ENCODE measurements at places on chromosomes 4 and X.

DNA sequence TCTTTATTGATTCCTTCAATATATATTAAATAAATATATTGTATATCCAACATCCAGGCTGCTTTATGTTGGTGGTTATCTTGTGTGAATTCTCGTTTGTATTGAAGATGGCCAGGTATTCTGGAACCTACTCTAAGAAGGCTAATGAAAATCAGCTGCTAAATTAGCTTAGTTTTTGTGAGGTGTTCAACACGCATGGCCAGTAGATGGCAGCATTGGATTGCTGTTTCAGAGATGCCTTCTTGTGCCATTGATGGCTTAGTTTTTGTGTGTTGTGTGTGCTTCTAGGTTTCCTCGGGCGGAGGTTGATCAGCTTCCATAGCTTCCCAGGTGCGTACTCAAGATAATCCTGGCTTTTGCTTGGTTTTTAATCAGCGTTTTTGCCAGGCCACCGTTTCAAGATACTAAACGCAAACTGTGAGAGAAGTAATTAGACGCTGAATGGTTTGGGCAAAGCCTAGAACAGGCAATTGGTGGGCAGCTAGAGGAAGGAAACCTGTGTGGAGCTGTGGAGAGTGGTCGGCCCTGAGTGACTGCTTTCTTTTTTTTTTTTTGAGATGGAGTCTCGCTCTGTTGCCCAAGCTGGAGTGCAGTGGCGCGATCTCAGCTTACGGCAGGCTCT lies 15.1 kb downstream of the NOCT start:
- peak; percentile 40 for DNase-seq

- DNase-seq, result no peak
Measured at GRCh38 chr4:62243895-62244294, 1043.8 kb downstream of the ADGRL3 start.

- no peak for DNase-seq
Measured at GRCh38 chr4:152327606-152328453, 208.1 kb downstream of the FBXW7 start.

DNA sequence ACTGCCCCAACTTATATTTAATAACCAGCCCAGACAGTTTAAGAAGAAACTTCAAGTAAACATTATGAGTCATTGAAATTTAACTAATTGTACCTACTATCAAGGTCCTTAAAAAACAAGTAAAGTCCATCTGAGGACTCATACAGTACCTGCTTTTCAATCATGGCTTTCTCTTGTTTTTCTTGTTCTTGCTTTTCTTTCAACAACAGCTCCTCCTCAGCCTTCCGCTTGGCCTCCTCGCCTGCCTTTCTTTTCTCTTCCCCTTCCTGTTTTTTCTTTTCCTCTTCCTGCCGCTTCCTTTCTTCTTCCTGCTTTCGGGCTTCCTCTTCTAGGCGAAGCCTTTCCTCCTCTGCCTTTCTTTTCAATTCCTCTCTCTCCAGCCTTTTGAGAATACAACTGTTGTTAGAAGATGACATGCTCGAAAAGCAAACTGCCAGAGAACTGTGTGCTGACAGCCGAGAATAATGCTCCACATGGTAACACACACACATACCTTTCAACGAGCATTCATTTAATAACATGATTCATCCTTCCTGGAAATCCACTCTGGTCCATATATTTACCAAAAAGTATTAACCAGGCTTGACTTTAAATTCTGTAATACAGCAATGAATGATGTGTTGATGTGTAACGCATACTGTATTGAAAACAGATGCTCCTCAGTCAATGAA lies 25.2 kb upstream of the BCLAF3 start:
- DNase-seq, result no peak

DNA sequence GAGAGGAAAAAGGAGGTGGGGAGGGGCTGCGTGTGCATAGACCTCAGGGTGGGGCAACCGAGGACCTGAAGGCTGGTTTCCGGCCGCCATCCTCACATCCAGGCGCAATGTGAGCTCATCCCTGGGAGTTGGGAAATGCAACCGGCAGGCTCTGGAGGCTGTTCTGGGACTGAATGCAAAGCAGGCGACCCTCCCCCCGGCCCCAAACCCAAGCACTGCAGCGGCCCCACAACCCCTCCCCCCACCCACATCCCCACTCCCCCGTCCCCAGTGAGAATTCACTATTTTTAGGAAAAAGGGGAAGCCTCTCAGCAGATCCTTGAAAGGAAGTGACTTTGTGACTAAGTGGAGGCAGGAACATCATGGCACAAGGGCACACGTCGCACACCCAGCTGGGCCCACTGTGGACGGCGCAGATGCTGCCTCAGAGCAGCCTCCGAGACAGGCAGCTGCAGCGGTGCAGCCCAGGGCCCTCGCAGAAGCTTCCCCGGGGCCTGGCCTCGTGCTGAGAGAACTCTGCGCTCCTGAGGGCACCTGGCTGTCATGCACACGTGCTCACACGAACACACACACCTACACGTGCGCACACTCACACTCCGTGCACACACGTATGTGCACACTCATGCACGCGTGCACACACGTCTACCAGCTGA lies 1.3 kb upstream of the PDE6B start:
- no peak for DNase-seq

GRCh38 chr4:153850533-153851280 lies 61.8 kb upstream of the SFRP2 start:
- DNase-seq, result no peak

DNA sequence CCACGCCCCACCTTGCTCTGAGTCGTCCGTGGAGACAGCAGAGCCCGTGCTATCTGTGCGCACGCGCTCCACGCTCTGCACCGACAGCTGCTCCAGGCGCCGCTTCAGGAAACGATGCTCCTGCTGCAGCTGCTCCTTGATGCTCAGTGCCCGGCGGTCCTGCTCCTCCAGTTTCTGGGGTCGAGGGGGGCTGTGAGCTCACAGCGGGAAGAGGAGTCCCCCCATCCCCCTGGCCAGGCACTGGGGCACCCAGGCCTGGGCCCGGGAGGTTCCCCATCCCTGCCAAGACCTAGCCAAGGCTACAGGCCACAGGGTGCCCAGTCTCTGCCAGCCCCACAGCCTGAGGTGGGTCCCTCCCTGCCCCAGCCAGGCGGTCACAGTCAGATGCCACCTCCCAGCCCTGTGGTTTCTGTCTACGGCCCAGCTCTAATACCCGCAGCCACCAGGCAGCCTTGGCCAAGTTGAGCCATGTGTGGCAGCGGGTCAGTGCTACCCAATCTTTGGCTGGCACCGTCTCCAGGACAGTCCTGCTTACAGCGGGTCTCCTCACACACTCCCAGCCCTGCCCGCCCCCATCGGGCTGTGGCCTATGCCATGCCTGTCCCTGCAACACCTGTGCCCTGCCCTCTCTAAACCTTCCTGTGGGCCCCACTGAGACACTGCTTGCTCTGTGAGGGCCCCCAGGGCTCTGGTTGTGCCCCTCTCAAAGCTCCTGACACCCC lies 9.3 kb upstream of the HAUS3 start:
- DNase-seq, result no peak

DNA sequence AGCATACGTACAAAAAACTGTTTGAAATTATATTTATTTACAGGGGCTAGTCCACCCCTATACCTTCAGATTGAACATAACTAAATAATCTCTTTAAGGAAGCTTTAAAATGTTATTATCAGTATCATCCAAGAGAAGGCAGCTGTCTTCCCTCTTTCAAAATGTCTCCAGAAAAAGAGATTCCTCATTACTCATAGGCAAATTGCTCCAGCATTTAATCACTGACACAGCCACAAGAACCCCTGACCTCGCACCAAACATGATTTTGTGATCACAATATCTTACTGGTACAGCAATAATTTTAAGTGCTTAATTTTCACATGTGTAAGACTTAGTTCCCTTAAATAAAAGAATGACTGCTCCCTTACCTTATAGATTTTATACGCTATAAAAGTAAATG lies 9.7 kb downstream of the BOD1L1 start:
- no peak for DNase-seq

GRCh38 chrX:71604796-71605568 lies 13.3 kb downstream of the CXCR3 start:
- no peak for DNase-seq

DNA sequence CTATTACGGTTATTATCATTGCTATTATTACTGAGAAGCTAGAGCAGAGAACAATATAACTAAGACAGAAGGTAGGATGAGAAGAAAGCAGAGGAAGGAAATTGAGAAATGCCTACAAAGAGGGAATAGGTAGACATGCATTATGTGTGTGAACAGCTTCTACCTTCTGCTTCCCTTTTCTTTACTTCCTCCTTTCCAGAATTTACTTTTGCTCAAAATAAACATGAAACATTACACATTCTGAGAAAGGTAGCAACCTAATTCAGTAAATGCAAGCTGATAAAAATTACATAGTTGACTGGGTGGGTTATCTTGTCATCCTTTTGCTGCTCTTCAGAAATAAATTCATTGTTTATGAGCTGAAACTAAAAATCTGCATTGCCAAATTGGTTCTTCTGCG lies 54.6 kb downstream of the AMOT start:
- DNase-seq, result no peak

DNA sequence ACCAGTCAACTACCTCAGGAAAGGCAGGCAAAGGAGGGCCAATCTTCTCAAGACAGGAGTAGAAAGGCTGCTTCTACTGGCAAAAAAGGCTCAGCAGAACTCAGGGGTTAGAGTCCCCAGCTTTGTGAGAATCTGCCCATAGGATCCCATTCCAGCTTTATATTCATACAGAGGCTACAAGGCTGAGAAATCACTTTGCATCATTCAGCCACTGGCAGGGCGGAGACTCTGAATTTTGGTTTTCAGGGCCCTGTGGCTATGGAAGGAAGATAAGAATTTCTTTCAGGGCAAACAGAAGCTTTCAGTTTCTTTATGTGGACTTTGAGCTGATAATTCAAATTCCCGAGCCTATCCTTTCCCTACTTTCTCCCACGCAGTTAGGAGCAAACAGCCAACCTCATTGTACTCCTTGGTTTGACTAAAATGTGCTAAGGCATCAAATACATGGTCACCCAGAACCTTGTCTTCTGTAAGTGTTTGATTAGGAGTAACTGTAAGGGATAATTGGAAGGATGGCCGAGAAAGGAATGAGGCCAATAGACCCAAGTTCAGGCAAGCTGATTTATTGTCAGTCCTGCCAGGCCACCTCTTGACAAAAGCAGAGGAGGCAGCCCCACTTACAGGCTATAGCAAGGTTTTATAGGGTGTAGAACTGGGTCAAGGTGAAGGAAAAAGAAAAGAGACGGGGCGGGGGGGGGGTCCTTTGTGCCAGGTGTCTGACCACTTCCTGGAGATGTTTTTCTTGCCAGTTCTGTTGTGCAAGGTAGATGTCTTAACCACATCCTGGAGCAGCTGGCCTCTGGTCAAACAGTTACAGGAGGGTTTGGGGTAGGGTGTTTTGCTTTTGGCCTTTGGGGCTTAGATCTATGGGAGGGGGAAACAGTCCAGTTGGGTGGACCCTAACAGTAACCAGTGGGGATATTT lies 165.3 kb upstream of the PPP1R2C start:
- no peak for DNase-seq

DNA sequence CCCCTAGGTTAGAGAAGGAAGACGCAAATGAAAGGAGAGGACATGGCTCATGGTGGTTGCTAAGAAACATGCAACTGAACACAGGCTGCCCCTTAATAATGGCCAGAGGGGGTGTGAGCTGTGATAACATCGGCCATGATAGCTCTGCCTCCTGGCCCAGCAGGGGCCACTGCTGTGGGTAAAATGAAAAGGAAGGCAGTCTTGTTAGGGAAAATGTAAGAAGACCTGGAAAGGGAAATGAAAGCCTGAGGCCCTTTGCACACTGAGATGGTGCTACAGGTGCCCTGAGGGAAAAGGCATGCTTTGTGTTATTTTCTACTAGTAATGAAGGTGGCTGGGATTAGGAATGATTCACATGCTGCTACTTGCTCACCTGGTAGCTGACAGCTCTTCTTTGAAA lies 123.6 kb upstream of the MID1 start:
- no peak for DNase-seq

GRCh38 chr4:105126311-105127169 lies 20.1 kb upstream of the TET2 start:
- DNase-seq, result no peak

Measured in GF-D8 (cell line).